Inflammatory macrophage treated with lipopolysaccharide for 1 hour (primary cell): ENCODE measurements at places on chromosomes 2 and 18.

DNA sequence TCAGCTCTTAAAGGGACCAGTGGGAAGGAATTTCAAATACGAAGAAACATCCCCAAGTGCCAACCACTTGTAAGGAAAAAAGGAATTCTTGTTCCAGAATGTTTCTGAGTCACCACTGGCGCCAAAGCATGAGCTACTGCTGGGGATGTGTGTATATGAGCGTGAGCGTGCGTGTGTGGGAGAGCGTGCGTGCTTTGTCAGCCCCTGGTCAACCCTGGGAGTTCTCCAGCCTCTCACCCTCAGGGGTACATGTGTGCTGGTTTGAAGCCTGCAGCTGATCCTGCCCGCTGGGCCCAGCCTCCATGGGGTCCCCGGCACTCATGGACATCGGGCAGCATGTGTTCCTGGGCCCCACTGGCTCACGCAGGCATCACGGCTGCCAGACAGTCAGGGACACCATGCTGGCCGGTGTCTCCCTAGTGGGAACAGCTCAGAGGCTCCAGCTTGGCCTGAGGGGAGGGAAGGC, 17.1 kb downstream of the HS6ST1 start:
- no peak for DNase-seq

- DNase-seq, result no peak
Observed at GRCh38 chr18:78901923-78902794, 77.5 kb upstream of the SALL3 start.

DNA sequence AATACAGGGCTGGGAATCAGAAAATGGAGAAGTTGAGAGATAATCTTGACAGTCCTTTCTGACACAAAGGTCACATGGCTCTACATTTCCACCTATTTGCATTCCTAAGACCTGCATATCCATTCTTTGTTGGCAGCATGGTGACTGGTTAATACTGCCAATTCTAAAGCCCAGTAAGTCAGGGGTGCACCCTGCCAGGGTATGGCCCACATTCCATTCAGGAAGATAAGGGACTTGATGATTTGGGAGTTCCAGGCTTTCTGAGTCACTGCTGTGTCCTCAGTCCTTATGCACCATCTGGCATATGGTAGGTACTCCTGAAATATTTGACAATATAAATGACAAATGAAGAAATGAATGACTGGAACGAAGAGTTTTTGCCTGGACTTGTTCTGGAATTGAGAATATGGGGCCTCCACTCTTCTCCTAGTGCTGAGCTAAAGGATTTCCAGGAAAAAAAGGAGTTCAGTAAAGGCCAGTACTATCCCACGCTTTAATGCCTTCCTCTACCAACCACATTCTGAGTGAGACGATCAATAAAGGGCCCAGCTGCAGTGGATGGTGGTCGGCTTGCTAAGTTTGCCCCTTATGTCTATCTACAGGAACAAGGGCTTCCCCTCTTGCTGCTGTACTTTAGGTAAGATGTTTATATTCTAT, 31.7 kb upstream of the EIF2AK3 start:
- DNase-seq, result no peak

- no peak for DNase-seq
Observed at GRCh38 chr2:143453981-143454511, 324.8 kb downstream of the ARHGAP15 start.

DNA sequence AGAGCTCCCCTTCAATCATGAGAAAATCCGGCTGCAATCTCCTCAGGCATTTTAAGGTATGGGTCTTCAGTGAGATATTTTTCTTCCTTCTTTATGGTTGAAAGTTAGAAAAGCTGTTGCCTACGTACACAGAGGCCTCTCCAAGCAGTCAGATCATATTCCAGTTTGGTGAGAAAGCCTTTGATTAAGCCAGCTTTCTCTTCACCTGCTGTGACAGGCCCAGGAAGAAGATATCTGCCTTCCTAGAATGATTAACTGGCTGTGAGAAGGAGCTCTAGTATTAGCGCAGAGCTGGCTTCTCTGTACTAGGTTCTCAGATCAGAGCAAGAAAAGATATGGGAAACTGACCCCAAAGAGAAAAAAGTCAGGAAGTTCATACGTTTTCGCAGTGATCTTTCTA, 585.0 kb upstream of the CHAC2 start:
- DNase-seq, result no peak

- no peak for DNase-seq
Observed at GRCh38 chr2:187593697-187594096, 39.5 kb upstream of the TFPI start.

- DNase-seq, result peak; percentile 55
Observed at GRCh38 chr2:104412384-104412783, 441.5 kb upstream of the POU3F3 start.

GRCh38 chr2:1670636-1671035, 73.7 kb downstream of the PXDN start:
- DNase-seq, result no peak

GRCh38 chr18:3970929-3971328, 484.2 kb downstream of the DLGAP1 start:
- no peak for DNase-seq
